ENCODE measurements at places on chromosomes 5 and 9.

- no peak for DNase-seq
Measured at GRCh38 chr5:161804263-161804662, 43.7 kb upstream of the GABRA1 start.

DNA sequence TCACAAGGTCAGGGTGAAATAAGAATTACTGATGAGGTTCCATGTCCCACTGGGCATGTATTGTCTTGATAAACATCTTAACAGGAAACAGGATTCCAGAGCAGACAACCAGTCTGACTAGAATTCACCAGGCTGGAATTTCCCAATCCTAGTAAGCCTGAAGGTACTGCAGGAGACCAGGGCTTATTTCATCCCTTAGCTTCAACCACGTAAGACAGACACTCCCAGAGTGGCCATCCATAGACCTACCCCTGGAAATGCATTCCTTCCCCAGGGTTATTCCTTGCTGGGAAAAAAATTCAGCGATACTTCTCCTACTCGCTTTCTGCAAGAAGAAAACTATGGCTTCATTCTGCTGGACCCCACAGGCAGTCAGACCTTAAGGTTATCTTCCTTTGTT lies 785.4 kb downstream of the NR2F1-AS1 start:
- DNase-seq: no peak

DNA sequence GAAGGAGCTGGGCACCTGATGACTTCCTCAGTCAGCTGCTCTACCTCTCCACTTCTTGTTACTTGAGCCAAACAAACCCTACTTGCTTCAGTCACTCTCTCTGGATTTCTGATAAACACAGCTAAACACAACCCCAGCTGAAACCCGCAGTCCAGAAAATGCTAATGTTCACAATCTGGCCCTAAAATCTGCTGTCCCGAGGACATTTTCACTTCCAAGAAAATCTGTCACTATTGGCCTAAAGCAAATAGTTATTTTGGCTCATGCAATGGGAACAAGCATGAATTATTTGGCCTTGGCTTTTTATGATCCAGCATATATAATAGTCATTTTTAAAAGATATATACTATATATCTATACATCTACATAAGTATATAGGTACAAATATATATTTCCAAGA lies 19.1 kb downstream of the FAM81B start:
- DNase-seq: no peak

DNA sequence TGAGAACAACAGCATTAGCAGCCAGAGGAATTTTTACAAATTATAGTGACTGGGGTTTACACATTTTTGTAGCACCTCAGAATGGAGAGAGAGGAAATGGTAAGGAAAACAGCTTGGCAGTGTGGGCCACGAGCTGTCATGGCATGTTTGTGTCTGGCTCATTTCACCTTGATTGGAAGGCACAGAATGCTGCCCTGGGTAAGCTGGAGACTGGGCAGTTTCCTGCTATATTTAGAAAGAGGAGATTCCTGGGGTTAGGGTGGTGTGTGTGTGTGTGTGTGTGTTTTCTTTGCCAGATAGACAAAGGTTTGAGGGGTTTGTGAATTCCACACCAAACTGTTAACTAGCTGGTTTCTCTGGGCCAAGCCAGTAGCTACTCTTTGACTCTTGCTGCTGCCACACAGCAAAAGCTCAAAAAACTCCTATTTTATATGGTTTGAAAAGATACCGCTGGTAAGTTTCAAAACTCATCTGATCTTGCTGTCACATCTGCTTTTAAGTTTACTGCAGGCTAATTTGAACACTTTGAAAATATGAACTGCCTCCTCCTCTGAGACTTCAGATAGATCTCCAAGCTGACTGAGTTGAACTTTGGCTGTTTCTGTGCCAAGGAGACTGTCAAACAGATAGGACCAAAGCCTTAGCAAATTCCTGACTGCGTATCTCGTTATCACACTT lies 9.1 kb downstream of the ARHGAP26 start:
- DNase-seq: no peak

DNA sequence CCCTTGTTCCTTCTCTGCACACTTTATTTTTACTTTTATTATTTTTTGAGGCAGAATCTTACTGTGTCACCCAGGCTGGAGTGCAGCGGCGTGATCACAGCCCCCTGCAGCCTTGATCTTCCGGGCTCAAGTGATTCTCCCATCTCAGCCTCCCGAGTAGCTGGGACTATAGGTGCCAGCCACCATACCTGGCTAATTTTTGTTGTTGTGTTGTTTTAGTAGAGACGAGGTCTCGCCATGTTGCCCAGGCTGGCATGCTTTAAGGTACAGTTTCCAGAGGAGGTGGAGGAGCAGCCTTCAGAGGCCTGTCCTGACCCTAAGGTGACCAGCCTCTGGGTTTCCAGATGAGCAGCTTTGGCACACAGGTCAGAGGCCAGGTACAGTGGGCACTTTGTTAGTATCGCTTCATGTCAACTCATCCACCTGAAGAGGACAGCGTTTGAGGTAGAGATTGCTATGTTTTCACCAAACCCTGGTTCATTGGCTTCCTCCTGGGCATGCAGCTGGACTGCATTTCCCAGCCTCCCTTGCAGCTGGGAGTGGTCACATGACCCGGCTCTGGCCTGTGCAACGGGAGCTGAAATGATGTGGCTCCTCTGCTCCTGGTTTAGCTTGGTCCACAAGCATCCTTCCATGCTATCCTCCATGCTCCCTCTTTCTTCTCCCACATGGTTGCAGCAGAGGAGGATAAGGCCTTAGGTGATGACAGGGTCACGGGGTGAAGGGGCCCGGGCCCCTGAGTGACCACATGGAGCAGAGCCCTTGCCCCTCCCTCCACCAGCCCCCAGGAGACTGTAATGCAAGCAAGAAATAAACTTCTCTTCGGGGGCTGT lies 139.3 kb upstream of the IER5L start:
- DNase-seq: no peak

DNA sequence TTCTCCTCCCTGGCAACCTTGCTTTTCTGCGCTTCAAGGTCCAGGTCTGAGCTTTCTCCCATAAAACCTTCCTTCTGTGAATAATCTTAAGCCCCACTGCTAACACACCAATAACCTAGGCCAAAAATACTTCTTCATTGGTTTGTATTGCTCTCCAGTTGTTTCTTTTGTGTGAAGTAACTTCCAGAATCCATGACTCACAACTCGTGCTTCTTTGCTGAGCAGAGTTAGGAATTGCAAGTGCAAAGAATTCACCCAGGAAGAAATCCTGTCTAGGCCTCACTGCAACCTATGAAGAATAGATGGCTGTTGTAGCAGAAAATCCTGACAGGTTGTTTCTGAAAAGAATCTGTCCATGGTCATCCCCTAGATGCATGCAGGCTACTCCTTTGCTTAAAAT lies 295.7 kb downstream of the MED10 start:
- no peak for DNase-seq

DNA sequence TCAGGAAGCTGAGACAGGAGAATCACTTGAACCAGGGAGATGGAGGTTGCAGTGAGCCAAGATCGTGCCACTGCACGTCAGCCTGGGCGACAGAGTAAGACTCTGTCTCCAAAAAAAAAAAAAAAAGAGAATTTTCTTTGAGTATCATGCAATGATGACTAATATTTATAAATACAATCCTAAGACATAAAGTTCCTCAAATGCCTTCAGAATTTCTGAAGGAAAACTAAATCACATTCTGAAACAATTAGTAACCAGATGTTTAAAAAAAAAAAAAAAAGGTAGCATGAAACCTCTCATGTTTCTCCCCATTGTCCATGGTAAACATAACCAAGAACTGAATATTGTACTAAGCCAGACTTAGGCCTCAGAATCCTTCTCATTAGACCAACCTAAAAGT lies 23.1 kb downstream of the MLLT3 start:
- DNase-seq: no peak

DNA sequence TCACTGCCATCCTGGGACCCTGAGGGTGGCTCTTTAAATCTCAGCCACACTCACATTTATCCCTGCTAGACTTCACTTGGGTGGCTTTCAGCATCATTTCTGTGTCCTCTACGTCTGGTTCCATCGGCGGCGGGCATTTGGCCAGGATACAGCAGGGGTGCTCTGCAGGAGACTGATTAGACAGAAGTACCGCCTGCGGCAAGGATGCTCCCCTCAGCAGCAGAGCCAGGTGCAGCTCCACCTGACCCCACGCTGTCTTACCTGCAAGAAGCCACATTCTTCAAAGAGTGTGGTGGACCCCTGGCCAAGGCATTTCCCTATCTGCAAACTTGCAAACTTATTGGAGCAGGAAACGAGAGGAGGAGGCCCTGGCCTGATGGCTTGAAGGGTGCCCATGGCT lies 309.8 kb upstream of the IRX4 start:
- DNase-seq: no peak

DNA sequence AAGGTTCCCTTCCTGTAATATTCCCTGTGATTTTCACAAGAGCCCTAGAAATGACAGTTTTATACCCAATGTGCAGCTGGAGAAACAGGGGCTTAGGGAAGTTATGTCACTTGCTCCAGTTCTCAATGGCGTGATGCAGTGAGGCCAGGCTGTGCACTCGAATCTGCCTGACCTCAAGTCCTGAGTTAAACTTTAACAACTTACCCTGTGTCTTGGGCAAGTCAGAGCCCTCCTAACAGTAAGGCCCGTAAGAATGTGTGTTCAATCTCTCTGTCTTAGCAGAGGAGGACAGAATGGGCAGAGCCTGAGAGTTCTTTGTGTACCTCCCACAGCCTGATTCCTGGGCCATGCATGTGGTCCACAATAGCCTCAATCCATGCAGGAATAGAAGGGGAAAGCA lies 181.1 kb downstream of the TRIM32 start:
- DNase-seq: no peak

DNA sequence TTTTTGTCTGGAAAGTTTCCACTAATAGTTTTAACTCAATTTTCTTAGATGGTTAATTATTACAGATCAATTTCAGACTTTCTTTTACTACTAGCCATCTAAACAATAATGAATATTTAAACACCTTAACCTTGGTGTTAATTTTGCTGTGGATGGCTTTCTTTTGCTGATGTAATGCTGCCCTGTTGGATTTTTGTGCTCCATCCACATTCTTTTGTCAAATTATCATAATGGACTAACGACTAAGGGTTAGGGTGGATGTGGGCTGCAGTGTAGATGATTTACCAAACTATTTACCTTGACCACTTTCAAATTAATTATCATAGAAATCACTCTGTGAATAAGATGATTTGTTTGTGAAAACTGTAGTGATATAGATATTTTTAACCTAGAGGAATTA lies 15.6 kb upstream of the TMEM38B start:
- DNase-seq: no peak

- no peak for DNase-seq
Measured at GRCh38 chr5:169746147-169746694, 109.1 kb downstream of the DOCK2 start.

DNA sequence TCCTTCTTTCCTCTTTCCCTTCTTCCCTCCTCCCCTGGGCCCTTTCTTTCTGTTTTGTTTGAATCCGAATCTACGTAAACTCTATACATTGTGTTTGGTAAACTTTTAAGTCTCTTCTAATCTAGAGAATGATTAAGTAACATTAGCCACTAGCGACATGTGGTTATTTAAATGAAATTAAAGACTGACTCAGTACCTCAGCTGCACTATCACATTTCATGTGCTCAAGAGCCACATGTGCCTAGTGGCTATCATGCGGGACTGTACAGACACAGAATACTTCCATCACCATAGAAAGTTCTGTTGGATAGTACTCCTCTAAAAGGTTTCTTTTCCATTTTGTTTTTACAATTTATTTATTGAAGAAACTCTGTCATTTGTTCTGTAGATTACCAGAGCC lies 29.0 kb downstream of the DCTN4 start:
- no peak for DNase-seq

GRCh38 chr5:59587489-59588337 lies 305.8 kb downstream of the PDE4D start:
- no peak for DNase-seq

DNA sequence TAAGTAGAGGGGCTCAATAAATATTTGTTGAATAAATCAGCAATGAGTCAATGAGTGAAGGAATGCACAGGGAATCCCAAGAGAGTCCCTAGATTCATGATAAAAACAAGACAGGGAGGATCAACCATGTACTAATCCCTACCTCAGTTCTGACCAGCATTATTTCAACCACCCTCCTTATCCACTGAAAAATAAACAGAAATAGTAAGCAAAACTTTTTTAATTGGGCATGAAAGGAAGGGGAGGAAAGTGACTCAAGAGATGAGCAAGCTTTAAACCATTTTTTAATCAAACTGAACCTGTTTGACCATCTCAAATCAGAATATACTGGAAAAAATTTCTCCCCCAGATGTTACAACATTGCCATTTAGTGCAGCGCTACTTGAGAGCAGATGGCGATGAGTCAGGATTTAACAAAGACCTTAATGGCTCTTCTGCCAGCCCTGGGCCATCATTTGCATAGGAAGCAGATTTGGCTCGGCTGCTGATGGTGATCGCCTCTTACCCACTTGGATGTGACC lies 194.8 kb upstream of the SLC30A5 start:
- DNase-seq: no peak

- DNase-seq: no peak
Measured at GRCh38 chr5:136374638-136375037, 9.3 kb upstream of the TRPC7 start.

DNA sequence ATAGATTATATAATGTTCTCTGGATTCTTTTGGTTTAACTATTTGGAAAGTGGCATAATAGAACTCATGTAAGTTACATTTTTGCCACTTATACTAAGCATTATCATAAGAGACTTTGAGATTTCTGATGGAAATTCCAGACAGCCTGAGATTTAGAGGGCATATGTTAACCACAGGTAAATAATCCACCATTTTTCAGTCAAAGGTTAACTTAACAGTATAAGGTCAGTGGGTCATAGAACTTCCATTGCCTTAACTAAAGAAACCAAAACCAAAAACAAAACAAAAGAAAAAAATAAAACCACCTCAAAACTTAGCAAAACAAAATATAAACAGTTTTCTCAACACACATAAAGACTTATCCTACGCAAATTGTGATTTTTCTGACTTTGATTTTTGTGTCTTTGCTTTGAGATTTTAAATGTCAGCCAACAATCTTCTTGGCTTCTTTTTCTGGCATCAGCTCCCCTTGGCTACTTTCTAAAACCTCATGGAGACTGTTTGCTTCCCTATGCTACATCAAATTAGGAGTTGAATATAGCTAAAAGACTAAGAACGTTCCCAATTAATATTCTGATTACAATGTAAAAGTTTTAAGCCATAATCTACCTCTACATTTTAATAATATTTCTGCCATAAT lies 430.1 kb upstream of the DAB2 start:
- no peak for DNase-seq

- DNase-seq: no peak
Measured at GRCh38 chr5:74363603-74364205, 276.8 kb downstream of the ENC1 start.

DNA sequence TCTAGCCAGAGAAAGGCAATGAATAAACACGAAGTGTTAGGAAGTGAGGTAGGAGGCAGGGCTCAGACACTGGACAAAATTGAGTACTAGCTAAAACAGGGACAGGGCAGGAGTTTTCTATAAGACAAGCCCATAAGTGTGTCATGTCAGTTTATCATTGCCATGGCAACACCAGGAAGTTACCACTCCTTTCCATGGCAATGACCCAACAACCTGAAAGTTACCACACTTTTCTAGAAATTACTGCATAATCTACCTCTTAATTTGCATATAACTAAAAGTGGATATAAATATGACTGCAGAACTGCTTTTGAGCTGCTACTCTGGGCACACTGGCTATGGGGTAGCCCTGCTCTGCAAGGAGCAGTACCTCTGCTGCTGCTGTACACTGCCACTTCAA lies 442.5 kb upstream of the COX7C start:
- DNase-seq: no peak

All from effector CD8-positive, alpha-beta T cell (primary cell).